Stimulated activated CD8-positive, alpha-beta memory T cell treated with anti-CD3 and anti-CD28 coated beads, Interleukin-7, amount 100 ng/mL, for 1 hour (primary cell): ENCODE measurements at places on chromosomes 4 and X.
A peak's percentile ranks its signal among the peaks of the same experiment; 100 is the strongest.

DNA sequence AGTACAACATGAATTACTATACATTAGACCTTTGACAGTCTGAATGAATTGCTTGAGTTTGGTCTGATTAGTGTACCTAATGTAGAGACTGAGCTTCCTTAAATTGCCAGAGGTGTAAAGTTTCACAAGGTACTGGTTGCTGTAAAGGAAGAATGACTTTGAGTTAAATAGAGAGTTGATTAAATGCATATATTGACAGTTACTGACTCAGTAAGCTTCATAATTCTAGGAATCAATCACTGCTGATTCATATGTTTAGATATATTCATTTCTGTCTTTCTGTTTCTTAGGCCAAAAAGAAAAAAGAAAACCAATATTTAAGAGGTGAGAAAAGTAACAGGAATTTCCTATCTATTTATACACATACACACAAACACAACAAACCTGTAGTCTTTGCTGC is 16.2 kb upstream of the ART3 start:
- DNase-seq, result no peak

GRCh38 chrX:110082161-110082560 is 79.2 kb downstream of the TMEM164 start:
- no peak for DNase-seq

DNA sequence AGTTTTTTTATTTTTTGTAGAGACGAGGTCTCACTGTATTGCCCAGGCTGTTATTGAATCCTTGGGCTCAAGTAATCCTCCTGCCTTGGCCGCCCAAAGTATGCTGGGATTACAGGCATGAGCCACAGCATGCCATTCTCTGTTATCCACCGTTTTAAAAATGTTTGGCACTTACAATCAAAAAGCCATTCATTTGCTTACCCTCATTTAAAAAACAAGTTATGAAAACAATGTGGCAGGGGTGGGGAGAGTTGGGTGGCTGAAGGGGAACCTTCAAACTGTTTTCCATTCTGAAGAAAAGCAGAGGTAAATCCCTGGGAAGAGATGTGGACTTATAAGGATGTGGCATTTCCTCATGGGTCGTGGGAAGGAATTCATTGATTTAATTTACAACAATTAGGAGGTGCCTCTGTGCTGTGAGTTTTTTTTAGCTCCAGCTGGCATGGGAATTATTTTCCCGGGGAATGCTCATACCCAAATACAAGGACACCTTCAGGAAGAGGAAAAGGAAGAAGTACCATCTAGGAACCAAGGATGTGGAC is 103.5 kb downstream of the MID1 start:
- no peak for DNase-seq

DNA sequence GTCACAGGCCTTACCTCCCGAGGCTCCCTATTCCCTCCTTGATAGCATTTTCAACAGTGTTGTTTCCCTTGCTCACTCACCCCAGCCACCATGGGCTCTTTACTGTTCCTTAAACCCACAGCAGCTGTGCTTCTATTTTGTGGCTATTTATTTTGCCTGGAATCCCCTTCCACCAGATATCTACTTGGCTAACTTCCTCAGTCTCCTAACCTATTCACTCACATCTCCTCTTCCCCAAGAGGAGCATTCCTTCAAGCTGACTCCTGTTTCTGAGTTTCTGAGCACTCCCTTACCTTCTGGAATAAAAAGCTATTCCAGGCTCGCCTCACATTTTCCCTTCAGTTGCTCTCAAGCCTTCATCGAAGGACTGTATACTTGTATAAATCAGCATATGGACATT is 50.5 kb downstream of the CXCL1 start:
- no peak for DNase-seq

GRCh38 chr4:78592088-78592783 is 40.7 kb downstream of the ANXA3 start:
- DNase-seq, result no peak

DNA sequence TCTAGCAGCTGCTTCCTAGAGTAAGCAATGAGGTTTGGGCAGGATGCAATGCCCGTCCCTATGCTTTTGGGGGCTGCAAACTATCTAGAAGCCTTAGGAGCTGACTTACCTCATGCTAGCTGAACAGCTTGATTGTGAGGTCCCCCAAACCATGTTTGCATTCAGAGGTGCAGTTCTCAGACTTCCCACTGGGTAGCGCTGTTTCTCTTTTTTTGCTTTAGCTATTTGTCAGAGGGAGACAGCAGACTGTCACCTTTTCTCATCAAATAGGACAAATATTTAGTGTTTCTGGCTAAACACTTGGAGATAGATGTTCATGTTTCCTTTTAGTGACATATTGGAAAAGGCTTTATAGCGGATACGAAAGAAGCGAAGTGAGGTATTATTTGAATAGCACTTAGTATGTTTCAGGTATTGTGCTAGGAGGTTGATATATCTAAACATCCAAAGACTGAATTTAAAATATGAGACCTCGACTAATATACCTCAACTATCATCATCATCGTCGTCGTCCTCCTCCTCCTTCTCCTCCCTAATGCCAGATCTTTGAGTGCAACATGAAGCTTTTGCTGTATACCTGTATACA is 18.7 kb upstream of the TMEM192 start:
- peak; percentile 74 for DNase-seq

DNA sequence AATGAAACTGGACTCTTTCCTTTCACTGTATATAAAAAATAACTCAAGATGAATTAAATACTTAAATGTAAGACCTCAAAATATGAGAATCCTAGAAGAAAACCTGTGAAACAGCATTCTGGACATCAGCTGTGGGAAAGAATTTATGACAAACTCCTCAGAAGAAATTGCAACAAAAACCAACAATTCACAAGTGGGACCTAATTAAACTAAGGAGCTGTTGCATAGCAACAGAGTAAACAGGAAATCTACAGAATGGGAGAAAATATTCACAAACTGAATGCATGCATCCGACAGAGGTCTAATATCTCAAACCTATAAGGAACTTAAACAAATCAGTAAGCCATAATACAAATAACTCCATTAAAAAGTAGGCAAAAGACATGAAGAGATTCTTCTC is 851.7 kb upstream of the PCDH10 start:
- DNase-seq, result no peak

DNA sequence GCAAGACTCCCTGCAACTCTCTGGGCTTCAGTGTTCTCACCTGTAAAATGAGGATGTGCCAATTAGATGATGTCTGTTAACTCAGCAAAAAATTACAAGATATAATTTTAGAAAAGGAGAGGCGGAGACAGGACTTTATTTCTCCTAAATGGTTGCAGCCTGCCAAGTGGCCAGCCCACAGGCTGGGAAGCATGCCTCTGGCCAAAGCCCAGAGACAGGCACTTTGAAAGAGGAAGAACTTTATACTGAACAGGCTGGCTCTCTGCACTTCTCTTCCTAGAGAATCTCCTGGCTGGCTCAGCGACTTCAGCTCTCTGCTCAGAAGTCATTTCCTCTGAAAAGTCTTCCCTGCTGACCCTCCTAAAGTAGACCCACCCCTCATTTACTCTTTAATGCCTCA is 3.7 kb downstream of the PRDM5 start:
- no peak for DNase-seq

DNA sequence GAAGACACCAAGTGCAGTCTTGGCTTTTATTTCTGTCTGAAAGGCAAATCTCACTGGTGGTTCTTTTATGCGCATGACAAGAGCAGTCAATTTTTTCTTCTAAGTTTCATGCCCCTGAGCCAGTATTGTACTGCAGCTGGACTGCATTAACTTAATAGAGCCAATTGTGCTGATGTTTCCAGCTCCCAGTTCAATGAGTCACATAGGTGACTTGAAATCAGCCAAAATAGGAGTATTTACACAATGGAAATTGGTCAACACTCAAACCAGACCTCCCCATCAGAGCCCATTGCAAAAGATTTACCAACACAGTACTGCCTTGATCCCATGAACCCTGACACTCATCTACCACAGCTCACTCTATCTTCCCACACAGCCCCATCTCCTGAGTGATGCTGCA is 100.3 kb upstream of the GUCY1A1 start:
- no peak for DNase-seq

GRCh38 chrX:154714925-154715324 is 36.0 kb downstream of the GAB3 start:
- DNase-seq, result no peak
